Dermis blood vessel endothelial cell (primary cell): ENCODE measurements at places on chromosomes 2 and 18. TPM values are rescaled to one million over a fixed set of nuclear protein-coding genes. Genes with fewer than 3 reads are reported as not detected.

Gene DYNAP
- not detected in 2 replicates for total RNA-seq

Gene EVA1A
- 66.7 and 90.5 TPM in 2 replicates for total RNA-seq

Gene RUFY4
- total RNA-seq: not detected in 2 replicates

Gene GRHL1
- 0.37 and 0.85 TPM in 2 replicates for total RNA-seq

Gene KANSL3
- total RNA-seq: 27.7 and 32.8 TPM in 2 replicates

Gene PIKFYVE
- total RNA-seq: 33.2 and 36.3 TPM in 2 replicates

DNA sequence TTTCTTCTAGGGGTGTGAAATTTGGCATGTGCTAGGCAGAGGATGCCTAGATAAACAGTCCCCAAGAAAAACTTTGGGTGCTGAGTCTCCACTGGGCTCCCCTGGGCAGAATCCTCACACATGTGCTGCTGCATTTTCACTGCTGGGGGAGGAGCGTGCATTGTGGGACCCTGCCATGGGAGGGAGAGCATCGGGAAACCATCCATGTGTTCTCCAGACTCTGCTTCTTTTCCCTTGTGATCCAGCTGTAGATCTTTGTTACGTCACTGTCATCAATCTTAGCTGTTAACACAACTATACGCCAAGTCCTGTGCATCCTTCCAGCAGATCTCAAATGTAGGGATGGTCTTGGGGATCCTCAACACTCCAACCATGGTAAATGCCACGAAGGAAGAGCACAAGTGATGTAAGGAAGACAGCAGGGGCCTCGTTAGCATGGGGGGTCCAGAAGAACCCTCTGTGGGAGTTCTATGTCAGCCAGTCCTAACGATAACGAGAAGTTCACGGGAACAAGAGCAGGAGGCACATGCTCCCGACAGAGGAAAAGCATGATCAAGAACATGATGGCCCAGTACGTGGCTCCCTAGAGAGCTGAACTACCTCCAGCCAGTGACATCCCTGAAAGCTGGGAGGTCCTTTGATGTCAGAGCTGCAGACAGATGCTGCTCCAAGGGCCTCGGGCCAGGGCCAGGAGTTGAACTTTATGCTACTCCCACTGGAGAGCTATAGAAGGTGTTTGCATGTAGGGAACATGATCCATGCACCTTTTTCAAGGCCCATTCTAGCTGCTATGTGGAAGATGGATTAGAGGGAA, 41.1 kb upstream of the NPAS2 start:
- DNase-seq: no peak

DNA sequence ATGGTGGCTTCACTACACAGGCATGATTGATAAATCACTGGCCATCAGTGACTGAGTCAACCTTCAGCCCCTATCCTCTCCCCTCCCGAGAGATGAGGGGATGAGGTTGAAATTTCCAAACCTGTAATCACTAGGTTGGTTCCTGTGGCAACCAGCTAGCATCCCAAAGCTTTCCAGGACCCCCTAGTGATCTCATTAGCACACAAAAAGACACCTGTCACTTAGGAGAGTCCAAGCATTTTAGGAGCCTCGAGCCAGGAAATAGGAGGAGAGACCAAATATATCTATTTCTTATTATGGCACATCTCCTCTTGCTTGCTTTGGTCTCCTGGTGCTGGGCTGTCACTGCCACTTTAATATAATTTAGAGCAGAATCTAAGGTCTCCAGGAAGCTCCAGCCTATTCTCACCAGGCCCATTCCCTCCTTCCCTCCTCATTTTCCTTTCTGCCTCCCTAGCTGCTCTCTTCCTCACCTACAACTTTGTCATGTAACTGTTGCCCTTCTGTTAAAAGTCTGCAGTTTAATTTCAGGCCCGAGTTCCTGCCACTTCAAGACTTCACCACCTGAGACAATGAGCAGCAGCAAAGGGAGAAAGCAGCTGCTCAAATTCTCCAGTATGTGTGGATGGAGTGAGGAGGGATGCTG, 33.2 kb upstream of the NAB1 start:
- DNase-seq: no peak

DNA sequence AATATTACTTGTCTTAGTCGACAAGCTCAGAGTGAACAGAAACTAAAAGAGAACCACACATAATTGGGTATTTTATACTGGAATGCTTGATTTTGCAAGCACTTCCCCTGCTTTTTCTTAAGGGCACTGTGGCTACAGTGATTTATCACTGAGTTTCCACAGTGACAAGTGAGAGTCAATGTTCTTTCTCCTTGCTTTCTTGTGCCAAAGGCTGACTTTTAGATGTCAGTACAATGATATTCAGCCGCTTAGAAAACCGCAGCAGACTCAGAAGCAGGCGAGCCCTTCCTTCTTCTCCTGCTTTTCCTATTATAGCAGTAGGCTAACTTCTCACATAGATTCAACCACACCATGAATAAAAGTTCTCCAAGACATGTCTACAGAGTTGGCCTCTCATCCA, 1603.6 kb upstream of the NXPH2 start:
- DNase-seq: no peak

- no peak for DNase-seq
Measured at GRCh38 chr2:31086590-31086989, 51.6 kb downstream of the GALNT14 start.

- no peak for DNase-seq
Measured at GRCh38 chr2:76977846-76978727, 544.1 kb downstream of the LRRTM4 start.

DNA sequence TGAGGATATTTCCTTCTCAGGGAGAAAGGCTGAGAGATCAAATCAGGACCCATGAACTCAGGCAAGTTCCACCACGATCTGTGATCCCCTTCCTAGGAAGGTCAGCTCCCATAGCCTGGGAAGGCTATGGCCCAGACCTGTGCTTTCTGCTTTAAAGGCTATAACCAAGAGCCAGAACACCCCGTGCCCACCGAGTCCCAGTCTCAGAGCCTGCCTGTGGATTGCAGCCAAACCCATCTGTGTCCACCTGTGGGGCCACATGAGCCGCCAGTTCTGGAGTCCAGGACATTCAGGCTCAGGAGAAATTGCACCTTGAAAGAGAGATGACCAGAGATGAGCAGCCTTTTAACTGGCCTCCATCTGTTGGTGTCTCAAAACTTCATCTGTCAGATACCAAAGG, 46.9 kb downstream of the MAL start:
- DNase-seq: no peak

- DNase-seq: no peak
Measured at GRCh38 chr2:42079737-42080287, 32.0 kb downstream of the PKDCC start.

GRCh38 chr18:80033181-80034067, 810 bp upstream of the RBFA start:
- peak; percentile 37 for DNase-seq

DNA sequence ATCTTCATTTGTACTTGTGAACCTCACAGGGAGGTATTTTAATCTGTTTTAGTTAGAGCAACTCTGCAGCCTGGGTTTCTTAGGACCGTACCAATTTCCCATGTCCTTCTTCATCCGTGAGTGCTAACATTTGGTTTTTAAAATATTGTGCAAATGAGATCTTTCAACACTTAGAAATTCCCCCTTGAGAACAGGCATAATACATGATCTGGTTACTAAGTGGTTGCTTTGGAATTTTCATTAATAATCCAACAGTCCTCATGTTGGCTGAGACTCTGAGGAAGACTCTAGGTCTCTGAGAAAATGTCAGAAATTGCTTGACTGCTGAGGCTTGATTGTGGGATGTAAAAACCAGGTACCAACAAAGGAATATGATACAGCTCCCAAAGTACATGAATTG, 125.6 kb upstream of the CDCA7 start:
- DNase-seq: no peak

GRCh38 chr2:61951881-61952280, 46.4 kb downstream of the COMMD1 start:
- DNase-seq: no peak

DNA sequence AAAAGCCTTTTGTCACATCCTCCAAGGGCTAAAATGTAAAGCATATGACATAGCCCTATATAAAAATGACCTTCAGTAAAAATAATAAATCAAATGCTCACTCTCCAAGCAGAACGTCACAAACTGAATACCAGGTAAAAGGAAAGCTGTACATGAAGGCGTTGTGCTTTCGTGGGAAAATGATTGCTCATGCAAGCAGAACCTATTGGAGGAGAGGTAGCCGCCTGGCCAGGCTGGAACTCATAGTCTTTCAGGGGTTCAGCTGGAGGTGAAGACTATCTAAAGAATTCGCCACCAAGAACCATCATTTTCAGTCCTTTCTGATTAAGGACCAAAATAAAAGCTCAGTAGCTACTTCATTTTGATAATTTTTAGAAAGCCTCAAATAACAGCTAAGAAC, 44.7 kb downstream of the ANKRD44 start:
- DNase-seq: no peak

DNA sequence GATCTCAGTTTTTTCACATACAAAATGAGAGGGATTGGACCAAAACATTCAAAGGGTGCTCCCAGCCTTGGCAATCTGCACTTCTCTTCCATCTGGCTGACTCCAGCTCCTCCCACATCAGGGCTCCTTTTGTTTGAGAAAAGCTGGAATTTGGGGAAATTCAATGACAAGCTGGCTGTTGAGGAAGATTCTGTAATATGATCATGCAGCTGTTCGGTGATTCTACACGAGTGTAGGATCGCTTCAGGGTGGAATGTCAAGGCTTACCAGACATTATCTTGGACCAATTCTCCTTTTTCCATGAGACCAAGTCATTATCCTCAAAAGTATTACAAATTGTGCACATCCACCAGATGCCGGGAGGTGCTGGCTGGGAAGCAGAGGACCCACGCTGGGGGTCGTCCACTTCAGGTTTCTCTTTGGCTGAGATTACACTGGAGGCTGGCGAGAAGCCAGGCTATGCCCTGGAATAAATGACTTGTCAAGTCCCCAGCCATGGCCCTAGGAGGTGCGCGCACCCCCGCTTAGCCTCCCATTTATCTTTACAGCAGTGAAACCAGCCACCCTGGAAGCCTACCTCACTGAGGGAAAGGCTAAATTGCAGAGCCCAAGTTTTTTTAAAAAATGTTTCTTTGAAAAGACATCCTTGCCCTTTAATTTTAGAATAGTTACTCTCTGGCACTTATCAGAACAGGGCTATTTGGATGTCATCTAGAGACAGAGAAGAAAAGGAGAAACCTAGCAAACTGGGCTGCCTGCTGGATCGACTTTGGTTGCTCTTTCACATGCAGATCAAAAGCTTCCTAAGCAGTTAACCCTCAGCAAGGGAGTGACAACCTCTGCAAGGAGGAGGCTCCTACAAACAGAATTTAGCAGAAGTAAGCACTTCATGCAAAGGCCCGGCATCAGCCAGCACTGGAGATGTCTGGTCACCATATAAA, 42.5 kb upstream of the LCLAT1 start:
- no peak for DNase-seq

DNA sequence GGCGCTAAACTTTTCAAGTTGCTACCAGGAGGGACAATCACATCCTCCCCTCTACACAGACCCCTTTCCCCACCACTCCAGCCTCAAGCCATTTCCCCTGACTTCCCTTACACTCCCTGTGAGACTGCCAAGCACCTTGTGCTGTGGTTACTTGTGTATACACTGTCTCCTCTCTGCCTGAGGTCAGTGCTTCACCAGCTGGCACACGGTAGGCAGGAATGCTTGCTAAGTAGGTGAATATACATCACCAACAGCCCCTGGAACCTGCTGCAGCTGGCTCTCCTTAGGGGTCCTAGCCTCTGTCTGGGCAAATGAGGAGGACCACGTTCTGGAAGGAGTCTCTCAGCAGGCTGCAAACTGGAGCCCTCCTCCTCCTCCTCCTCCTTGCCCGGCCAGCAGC, 38.3 kb upstream of the ACAA2 start:
- no peak for DNase-seq

DNA sequence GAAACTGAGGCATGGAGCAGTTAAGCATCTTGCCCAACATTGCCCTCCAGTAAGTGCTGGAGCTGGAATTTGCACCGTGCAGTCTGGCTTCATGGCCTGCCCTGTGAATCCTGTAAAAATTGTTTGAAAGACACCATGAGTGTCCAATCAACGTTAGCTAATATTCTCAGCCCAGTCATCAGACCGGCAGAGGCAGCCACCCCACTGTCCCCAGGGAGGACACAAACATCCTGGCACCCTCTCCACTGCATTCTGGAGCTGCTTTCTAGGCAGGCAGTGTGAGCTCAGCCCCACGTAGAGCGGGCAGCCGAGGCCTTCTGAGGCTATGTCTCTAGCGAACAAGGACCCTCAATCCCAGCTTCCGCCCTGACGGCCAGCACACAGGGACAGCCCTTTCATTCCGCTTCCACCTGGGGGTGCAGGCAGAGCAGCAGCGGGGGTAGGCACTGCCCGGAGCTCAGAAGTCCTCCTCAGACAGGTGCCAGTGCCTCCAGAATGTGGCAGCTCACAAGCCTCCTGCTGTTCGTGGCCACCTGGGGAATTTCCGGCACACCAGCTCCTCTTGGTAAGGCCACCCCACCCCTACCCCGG, 1.3 kb downstream of the PROC start:
- DNase-seq: no peak

- no peak for DNase-seq
Measured at GRCh38 chr18:26869640-26870039, 4.1 kb upstream of the AQP4 start.
